Effector memory CD8-positive, alpha-beta T cell (primary cell): ENCODE measurements at places on chromosomes 11 and 22.

GRCh38 chr11:14300661-14301304 lies 58.2 kb downstream of the RRAS2 start:
- no peak overlapping the region for H3K27ac ChIP-seq
- H3K4me1 ChIP-seq = peaks cover 30% of the 10 kb centered on the region
- DNase-seq = peak; percentile 47
- no peak overlapping the region for H3K4me3 ChIP-seq

GRCh38 chr11:8025123-8025522 lies 38.0 kb downstream of the EIF3F start:
- peaks cover 5% of the 10 kb centered on the region for H3K4me1 ChIP-seq
- H3K27ac ChIP-seq = no peak overlapping the region
- no peak overlapping the region for H3K4me3 ChIP-seq
- no peak for DNase-seq
- H3K27me3 ChIP-seq = peaks cover 21% of the 10 kb centered on the region
- peaks cover 5% of the 10 kb centered on the region for H3K36me3 ChIP-seq

GRCh38 chr11:58222721-58223120 lies 6.0 kb downstream of the OR10Q1 start:
- no peak for DNase-seq
- H3K4me1 ChIP-seq = no peaks in the 10 kb centered on the region
- H3K36me3 ChIP-seq = no peaks in the 10 kb centered on the region
- H3K27ac ChIP-seq = no peak overlapping the region

DNA sequence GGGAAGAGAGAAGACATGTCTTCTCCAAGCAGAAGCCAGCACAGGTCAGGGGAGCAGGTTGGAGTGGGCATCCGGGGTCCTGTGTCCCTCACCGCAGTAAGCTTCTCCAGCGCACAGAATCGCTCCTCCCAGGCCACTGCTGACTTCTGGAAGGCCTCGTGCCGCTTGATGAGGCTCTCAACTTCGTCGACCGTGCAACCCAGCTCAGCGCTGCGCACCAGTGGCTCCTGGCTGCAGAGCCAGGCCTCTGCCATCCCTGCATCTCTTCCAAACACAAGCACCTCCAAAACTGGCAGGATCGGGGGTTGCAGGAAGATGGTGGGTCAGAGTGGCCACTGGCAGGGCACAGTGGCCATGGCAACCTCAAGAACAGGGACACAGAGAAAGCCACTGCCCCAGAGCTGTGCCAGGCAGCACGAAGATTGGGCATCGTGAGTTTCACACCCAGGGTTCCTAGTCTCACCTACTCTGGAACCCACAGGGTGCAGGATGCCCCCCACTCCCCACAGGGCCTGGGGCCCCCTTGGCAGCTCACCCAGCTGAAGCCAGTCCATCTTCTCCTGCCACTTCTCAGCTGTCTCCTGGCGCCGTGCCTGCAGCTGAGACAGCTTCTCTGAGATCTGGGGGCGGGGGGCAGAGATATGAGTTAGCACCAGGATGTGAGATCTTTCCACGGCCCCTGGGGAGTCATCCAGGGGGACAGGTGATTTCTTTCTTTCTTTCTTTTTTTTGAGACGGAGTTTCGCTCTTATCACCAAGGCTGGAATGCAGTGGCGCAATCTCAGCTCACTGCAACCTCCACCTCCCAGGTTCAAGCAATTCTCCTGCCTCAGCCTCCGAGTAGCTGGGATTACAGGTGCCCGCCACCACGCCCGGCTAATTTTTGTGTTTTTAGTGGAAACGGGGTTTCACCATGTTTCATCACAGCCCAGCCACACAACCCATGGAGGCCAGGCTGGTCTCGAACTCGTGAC lies 11.2 kb upstream of the RBM4B start:
- no peak overlapping the region for H3K4me3 ChIP-seq
- H3K36me3 ChIP-seq = no peaks in the 10 kb centered on the region
- H3K27ac ChIP-seq = no peak overlapping the region
- no peaks in the 10 kb centered on the region for H3K27me3 ChIP-seq
- no peaks in the 10 kb centered on the region for H3K4me1 ChIP-seq

DNA sequence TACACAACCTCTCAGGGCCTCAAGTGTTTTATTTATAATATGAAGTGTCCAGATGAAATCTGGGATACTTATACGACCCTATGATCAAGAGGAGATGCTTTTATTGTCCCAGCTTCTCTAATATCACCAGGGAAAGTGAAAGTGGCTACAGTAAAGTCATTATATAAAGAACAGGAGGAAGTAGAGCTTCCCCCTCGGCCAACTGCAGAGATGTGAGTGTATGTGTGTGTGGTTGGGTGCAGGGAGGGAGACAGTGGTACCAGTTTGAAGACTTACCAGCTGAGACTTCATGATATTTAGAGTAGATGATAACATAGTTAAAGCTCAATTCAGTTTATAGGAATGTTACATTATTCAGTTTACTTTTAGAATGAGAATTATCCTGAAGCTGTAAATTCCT lies 373.6 kb upstream of the DDI1 start:
- H3K27me3 ChIP-seq = no peaks in the 10 kb centered on the region
- no peak overlapping the region for H3K4me3 ChIP-seq
- H3K4me1 ChIP-seq = peaks cover 9% of the 10 kb centered on the region
- DNase-seq = no peak
- H3K27ac ChIP-seq = no peak overlapping the region
- H3K36me3 ChIP-seq = no peaks in the 10 kb centered on the region

GRCh38 chr11:762421-763072 lies 14.7 kb downstream of the GATD1 start:
- no peaks in the 10 kb centered on the region for H3K4me1 ChIP-seq
- peaks cover 51% of the 10 kb centered on the region for H3K36me3 ChIP-seq
- no peak overlapping the region for H3K4me3 ChIP-seq
- DNase-seq = no peak
- no peak overlapping the region for H3K27ac ChIP-seq

DNA sequence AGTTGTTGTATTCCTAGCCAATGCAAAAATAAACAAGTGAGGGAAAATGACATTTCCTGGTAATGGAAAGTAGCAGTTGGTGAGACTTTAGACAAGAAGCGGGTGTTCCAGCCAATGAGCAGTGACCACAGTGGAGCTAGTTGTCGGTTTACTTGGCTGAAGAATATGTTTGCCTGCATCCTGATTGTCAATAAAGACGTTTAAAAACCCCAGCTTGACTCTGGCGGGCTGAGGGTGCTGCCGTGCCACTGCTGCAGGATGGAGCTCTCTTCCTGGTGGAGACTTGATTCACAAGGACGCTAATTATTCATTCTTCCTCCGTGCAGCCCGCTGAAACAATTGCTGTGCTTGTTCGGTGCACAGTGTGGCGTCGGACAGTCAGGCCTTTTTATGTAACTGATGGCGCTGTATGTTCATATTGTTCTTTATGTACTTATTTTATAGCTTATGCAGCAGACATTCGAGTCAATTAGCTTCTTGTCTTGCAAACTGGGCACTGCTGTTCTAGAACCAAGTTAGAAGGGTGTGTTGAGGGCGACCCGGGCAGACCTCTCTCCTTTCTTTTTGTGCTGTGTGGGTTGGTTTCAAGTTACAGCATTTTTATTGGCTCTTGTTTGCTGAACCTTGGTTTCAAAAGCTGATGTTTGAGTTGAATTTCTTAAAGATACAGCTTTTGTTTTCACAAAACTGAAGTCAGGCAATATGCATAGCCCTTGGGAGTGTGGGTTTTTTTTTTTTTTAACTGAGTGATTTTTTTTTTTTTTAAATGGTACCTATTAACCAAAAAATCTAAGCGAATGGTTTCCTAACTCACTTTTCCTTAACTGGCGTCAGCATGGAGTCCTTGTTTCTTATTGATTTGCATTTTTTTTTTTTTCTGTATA lies 153.9 kb downstream of the TEAD1 start:
- H3K27me3 ChIP-seq = peaks cover 74% of the 10 kb centered on the region
- no peaks in the 10 kb centered on the region for H3K36me3 ChIP-seq
- H3K4me3 ChIP-seq = peak overlapping the region; percentile 21

- peaks cover 8% of the 10 kb centered on the region for H3K4me1 ChIP-seq
- no peak overlapping the region for H3K4me3 ChIP-seq
- no peak overlapping the region for H3K27ac ChIP-seq
Observed at GRCh38 chr11:112172362-112172994, 2.8 kb upstream of the BCO2 start.

DNA sequence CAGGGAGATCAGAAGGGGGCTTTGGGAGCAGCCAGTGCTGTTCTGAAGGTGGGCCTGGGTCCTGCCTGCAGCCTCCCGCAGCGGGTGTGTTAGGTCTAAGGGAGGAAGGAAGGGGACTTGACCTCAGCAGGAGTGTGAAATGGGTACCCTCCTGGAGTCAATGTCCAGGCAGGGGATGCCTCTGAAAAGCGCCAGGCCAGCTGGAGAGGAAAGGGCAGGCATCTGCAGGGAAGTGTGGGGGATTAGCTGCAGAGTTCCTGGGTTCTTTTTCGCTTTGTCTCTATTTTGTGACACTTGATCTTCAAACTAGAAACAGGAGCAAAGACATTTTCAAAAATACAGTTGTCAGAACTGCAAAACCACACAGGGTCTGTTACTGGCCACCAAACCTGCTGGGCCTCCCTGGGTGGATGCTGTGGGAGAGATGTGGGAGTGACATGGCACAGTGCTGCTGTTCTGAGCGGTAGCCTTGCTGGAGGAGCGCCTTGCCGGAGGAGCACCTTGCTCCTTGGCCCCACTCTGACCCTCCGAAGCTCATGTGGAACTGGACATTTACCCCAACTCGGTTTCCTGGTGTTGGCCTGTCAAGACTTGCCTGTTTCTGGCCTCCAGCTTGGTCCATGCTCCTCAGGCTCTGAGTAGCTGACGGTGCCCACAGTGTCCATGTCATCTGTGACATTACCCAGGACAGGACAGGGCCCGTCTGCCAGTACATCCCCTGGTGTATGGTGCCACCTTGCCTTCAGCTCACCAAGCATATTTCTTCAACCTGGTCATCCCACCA lies 25.9 kb downstream of the MED15 start:
- H3K4me3 ChIP-seq = peak overlapping the region; percentile 33
- peak overlapping the region; percentile 91 for H3K27ac ChIP-seq
- no peak for DNase-seq
- H3K4me1 ChIP-seq = peaks cover 52% of the 10 kb centered on the region
- H3K27me3 ChIP-seq = no peaks in the 10 kb centered on the region

- no peaks in the 10 kb centered on the region for H3K27me3 ChIP-seq
- DNase-seq = no peak
- no peak overlapping the region for H3K4me3 ChIP-seq
- H3K4me1 ChIP-seq = no peaks in the 10 kb centered on the region
Observed at GRCh38 chr11:75449776-75450175, 16.8 kb upstream of the KLHL35 start.

GRCh38 chr11:12100841-12101242 lies 9.5 kb upstream of the MICAL2 start:
- H3K36me3 ChIP-seq = peaks cover 3% of the 10 kb centered on the region
- H3K27ac ChIP-seq = no peak overlapping the region
- no peak overlapping the region for H3K4me3 ChIP-seq
- H3K27me3 ChIP-seq = peaks cover 28% of the 10 kb centered on the region
- H3K4me1 ChIP-seq = peaks cover 33% of the 10 kb centered on the region
- DNase-seq = no peak

- no peak for DNase-seq
- H3K27me3 ChIP-seq = peaks cover 14% of the 10 kb centered on the region
- H3K4me1 ChIP-seq = no peaks in the 10 kb centered on the region
- H3K36me3 ChIP-seq = no peaks in the 10 kb centered on the region
- H3K4me3 ChIP-seq = no peak overlapping the region
Observed at GRCh38 chr22:48952256-48953102, 875.2 kb downstream of the BRD1 start.

GRCh38 chr11:11988099-11988651 lies 20.3 kb downstream of the DKK3 start:
- no peaks in the 10 kb centered on the region for H3K36me3 ChIP-seq
- peaks cover 7% of the 10 kb centered on the region for H3K27me3 ChIP-seq
- DNase-seq = no peak
- peaks cover 18% of the 10 kb centered on the region for H3K4me1 ChIP-seq
- H3K4me3 ChIP-seq = no peak overlapping the region

- no peaks in the 10 kb centered on the region for H3K36me3 ChIP-seq
- no peaks in the 10 kb centered on the region for H3K27me3 ChIP-seq
- no peak for DNase-seq
- no peaks in the 10 kb centered on the region for H3K4me1 ChIP-seq
Observed at GRCh38 chr11:15865212-15865987, 490.9 kb downstream of the SOX6 start.

DNA sequence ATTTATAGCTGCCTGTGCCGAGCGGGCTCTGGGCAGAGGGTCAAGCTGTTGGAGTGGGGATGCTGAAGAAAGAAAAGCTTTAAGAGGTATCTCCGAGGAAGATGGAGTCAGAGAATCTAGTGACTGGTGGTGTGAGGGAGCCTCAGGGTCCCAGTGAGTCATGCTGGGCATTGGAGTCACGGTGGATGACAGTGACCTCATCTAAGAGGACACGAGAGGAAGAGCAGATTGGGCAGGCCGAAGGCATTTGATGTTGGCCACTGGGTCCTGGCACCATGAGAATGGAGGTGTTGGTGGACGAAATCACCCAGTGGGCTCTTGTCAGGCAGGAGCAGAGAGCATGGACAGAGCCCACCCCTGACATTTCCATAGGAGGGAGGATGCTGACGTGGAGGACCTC lies 68.4 kb downstream of the TBC1D22A start:
- no peaks in the 10 kb centered on the region for H3K27me3 ChIP-seq
- no peak overlapping the region for H3K4me3 ChIP-seq
- H3K27ac ChIP-seq = peak overlapping the region; percentile 23
- H3K4me1 ChIP-seq = peaks cover 34% of the 10 kb centered on the region

- H3K4me3 ChIP-seq = no peak overlapping the region
- no peak for DNase-seq
- peaks cover 3% of the 10 kb centered on the region for H3K4me1 ChIP-seq
- no peaks in the 10 kb centered on the region for H3K27me3 ChIP-seq
Observed at GRCh38 chr22:50151571-50152537, 18.7 kb upstream of the PANX2 start.

- no peaks in the 10 kb centered on the region for H3K36me3 ChIP-seq
- DNase-seq = no peak
- H3K4me3 ChIP-seq = no peak overlapping the region
Observed at GRCh38 chr22:35842954-35843353, 125.3 kb downstream of the APOL5 start.

GRCh38 chr11:40683010-40683409 lies 776.4 kb downstream of the LRRC4C start:
- no peaks in the 10 kb centered on the region for H3K4me1 ChIP-seq
- H3K27me3 ChIP-seq = no peaks in the 10 kb centered on the region
- DNase-seq = no peak

DNA sequence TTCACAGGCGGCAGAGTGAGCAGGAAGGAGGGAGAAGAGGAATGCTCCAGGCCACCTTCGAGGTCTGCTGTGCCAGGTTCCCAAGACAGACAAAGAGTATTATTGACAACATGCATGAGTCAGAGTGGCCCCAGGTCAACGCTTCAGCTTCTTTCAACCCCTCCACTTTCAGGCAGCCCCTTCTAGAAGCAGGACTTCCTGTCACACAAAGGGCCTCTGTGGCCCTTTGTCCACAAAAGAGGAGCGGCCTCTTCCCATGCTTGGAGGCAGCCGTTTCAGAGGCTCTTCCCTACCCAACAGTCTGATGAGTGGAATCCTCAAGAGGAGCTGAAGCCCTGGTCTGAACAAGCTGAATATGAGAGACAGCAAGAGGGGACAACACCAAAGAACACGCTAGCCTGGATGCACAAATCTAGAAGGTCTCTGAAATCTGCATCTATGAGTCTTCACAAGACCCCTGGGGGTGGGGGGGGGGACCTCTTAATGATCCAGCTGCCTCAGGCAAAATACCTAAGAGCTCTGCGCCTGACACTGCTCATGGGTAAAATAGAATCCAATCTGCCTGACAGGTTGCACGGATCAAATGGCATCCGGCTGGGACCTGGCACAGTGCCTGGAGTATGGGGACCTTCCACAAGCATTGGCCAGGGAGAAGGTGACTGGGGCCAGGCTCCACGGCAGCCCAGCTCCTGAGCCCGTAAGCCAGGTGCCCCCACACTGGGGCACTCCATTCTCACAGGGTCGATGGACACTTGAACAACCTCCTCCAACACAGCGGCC lies 67.5 kb downstream of the PACSIN2 start:
- peaks cover 7% of the 10 kb centered on the region for H3K36me3 ChIP-seq
- no peaks in the 10 kb centered on the region for H3K27me3 ChIP-seq
